ENCODE measurements at places on chromosomes 6 and 20.

DNA sequence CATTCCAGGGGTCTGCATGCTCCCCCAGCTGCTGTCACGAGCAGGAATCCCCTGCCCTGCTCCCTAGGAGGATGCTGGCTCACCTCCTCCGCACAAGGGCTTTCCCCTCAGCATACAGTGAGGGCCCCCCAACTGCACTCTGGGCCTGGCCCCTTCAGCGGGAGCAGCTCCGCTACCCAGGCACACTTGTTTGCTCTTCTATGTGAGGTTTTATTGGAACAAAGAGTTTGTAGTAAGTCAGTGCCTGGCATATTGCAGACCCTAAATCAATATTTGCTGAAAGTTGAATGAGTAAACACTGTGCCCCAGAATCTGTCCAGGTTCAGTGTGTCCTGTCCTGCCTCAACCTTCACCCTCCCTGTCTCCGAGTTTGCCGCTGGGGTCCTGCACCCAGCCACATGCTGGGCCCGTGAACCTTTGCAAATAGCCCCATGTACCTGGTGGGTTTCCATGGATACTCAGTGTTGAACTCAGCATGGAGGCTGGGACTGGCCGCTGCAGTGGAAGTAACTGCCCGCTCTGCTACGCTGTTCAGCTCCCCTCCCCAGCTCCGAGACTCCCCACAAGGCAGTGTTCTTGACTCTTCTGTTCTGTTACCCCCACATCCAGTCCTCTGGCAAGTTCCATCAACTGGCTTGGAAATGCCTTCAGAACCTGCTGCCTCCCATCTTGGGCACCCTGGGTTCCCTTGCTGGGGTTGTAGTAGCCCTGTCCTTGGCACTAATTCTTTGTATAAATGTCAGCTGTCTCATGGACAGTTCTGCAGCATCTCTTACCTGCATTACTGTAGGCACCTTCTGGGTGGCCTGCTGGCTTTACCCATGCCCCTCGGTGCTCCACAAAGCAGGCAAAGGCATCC is 15.7 kb downstream of the SLC22A1 start:
- DNase-seq, result no peak

DNA sequence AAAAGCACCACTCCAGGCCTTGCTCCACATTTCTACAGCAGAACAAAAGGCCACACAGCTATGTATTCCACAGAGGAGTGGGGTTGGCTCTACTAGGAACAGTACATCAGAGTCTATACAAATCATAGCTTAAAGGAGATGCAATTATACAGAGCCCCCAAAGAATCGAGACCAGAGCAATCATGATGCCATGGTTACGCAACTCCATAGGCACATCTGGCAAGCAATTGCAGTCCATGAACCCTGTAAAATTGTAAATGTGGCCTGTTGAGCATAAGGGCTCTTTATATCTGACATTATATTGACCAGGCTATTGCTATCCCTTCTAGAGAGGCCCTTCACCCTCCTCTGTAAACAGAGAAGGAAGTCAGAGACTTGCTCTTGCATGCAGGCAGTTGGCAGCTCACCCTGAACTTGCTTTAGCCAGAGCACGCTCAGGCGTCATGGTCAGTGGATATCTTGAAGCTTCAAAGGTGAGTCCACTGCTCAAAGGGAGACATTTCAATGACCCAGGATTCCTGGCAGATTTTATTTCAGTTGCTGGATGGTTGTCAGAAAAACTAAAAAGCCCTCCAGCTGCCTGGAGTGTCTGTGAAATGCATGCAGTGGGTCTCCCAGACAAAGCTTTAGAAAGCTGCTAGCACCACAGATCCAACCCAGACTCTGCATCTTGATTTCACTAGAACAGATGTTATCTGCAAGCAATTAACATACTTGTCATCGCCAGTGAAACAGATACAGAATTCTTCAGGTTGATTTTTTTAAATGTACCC is 357.2 kb downstream of the CENPW start:
- DNase-seq, result no peak

DNA sequence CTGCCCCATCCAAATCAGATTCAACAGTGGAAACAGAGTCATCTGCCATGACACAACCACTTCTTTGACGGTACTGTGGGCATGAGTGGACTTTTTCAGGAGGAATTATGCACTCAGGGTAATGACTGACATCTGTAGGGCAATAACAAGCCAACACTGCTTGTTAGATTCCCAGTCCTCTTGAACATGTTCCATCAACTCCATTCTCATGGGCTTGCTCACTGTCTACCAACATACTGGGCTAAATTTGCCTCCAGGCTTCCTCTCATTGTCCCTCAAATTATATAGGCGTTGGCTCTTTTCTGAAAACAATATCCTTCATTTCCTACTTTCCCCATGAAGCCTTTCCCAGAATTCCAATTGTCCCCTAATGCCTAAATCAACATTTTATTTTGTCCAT is 43.1 kb downstream of the ANKEF1 start:
- DNase-seq, result no peak

DNA sequence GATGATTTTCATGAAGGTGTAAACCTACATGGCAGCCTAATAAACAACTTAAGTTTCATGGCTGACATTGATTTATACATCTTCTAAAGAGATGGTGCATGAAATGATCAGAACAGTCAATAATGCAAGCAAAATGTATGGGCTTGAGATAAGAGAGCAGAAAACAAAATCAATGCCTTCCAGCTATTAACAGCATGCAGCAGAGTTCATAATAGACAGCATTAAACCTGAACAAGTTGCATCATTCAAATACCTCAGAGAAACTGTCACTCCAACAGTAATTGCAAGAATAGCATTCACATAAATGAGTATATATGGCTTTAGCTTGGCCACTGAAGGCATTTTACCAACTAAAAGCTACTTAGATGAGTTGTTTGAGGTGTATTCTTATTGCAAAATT is 319.6 kb upstream of the ARID1B start:
- no peak for DNase-seq

DNA sequence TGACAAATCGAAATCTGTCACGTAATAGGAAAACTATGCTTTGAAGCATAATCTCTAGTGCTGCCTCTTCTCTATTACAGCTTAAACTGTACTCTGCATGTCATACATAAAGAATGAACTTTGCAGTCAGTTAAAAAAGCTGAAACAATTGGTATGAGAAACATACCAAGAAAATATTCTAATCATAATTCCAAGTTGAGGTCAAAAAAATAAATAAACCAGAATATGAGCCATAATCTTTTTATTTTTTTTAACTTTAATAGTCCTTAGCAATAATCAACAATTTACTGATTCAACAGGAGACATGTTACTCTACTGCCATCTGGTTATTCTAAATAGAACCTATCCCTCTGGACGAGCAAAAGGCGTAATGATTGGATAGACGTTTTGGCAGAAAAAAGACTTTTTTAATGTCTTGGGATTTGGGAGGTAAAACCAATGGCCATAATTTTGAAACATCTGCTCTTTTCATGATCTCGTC is 224.4 kb upstream of the FLRT3 start:
- no peak for DNase-seq

- DNase-seq, result peak; percentile 67
These were observed 149.7 kb downstream of the MRPL14 start for GRCh38 chr6:43977404-43978111.

GRCh38 chr6:145787688-145788087 is 26.9 kb downstream of the FBXO30 start:
- no peak for DNase-seq

DNA sequence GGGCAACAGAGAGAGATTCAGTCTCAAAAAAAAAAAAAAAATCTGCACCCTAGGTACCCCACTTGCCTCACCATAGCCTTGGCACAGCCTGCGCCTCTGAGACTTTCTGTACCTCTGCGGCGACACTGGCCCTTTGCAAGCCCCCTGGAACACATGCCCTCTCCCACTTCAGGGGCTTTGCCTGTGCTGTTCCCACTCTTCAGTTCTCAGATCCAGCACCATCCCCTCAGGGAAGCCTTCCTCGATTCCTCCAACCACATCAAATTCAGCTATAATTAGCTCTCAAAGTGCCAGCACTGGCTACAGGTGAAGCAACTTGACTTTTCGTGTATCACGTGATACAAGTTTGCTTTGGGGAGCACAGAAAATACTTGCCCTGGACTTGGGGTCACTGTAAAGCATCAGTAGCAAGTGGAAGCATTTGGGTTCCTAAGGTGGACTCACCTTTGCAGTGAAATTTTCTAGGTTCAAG is 2.1 kb upstream of the UBE2V1 start:
- no peak for DNase-seq

GRCh38 chr6:71621918-71622519 is 264.3 kb upstream of the RIMS1 start:
- peak; percentile 19 for DNase-seq

DNA sequence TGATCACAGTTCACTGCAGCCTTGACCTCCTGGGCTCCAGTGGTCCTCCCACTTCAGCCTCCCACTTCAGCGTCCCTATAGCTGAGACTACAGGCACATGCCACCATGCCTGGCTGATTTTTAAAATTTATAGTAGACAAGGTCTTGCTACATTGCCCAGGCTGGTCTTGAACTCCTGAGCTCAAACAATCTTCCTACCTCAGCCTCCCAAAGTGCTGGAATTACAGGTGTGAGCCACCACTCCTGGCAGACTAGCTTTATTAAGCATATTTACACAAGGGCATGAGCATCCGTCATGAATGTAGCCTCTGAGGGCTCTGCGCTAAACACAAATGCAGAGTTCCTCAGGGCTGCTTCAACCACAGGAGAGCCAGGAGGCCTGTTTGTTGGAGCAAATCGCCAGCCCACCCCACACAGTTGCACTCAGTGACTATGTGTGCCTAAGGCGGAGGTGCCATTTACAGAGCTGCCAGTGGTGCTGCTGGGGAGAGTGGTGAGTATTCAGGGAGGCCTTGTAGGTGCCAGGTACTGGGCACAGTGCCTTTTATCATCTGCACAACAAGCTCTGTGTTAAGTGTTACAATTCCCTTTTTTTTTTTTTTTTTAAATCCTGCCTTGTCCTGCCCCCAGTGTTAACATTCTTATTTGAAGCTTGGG is 78.2 kb downstream of the PSMG4 start:
- DNase-seq, result no peak

- peak; percentile 97 for DNase-seq
These were observed 98.8 kb downstream of the SASH1 start for GRCh38 chr6:148441454-148441911.

DNA sequence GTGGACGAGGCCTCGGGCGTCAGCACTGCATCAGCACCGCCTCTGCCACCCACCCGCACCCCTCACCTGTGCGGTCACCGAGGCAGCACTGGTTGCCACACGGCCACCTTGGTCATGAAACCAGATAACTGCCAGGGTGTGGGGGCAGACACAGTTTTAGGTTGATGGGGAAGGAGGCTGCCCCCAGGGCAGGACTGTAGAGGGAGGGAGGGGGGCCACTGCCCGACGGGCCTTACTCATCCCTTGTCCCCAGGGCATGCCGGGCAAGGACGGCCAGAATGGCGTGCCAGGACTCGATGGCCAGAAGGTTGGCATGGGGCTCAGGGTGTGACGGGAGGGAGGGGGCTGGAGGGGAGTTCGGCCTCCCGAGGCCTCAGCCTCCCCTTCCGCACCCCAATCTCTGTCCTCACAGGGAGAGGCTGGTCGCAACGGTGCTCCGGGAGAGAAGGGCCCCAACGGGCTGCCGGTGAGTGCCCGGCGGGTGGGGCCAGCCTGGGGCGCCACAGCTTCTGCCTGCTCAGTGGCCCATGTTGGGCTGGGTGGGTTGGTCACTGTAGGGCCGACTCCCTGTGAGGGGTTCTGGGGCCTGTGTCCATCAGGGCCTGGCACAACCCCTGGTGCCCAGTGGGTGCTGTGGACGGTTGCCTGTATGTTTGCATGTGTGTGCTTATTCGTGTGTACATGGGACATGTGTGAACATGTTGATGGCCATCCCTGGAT is 11.8 kb downstream of the COL9A3 start:
- DNase-seq, result no peak

GRCh38 chr6:17871189-17871519 is 116.3 kb downstream of the KIF13A start:
- no peak for DNase-seq

GRCh38 chr6:36752187-36752885 is 54.7 kb downstream of the RAB44 start:
- DNase-seq, result peak; percentile 56
